Liver (tissue), 10 donors: ENCODE measurements at places on chromosomes 12 and 14. TPM values are rescaled to one million over a fixed set of nuclear protein-coding genes. Genes with fewer than 3 reads are reported as not detected.
A peak's percentile ranks its signal among the peaks of the same experiment; 100 is the strongest.

- peak overlapping the region; percentile 68 for H3K27ac ChIP-seq
- peaks cover 33% of the 10 kb centered on the region for H3K4me1 ChIP-seq
- no peak overlapping the region for H3K4me3 ChIP-seq
- H3K27me3 ChIP-seq, result no peaks in the 10 kb centered on the region
Observed at GRCh38 chr12:3129301-3130056, 52.3 kb downstream of the TSPAN9 start.

GRCh38 chr12:53941187-53941586, 2.6 kb downstream of the HOXC13 start:
- H3K27ac ChIP-seq, result no peak overlapping the region
- H3K36me3 ChIP-seq, result no peaks in the 10 kb centered on the region
- H3K4me1 ChIP-seq, result no peaks in the 10 kb centered on the region
- DNase-seq, result no peak
- peaks cover 28% of the 10 kb centered on the region for H3K27me3 ChIP-seq

Gene DAO
- 0.84 TPM for total RNA-seq

GRCh38 chr12:15393037-15393436, 70.7 kb downstream of the PTPRO start:
- H3K4me3 ChIP-seq, result no peak overlapping the region
- no peaks in the 10 kb centered on the region for H3K36me3 ChIP-seq
- DNase-seq, result no peak

DNA sequence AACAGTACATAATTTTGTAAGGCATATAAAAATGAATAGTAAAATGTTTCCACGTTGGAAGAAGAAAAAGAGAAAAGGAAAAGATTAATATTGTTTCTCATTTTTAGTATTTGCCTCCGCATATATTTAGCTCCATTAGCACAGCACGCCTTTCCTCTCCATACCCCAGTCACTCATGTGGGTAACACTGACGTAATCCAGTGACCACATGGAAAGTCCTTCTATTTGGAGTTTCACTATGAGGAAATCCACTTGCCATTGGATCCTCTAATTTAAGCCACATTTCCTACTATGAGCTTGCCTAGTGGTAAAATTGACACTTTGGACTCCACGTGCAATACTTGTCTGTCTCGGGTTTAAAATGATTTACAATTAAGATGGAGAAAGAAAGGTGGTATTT, 5.7 kb upstream of the SLCO1A2 start:
- H3K4me3 ChIP-seq, result no peak overlapping the region
- peaks cover 16% of the 10 kb centered on the region for H3K4me1 ChIP-seq
- H3K27ac ChIP-seq, result no peak overlapping the region
- no peaks in the 10 kb centered on the region for H3K36me3 ChIP-seq
- DNase-seq, result no peak

DNA sequence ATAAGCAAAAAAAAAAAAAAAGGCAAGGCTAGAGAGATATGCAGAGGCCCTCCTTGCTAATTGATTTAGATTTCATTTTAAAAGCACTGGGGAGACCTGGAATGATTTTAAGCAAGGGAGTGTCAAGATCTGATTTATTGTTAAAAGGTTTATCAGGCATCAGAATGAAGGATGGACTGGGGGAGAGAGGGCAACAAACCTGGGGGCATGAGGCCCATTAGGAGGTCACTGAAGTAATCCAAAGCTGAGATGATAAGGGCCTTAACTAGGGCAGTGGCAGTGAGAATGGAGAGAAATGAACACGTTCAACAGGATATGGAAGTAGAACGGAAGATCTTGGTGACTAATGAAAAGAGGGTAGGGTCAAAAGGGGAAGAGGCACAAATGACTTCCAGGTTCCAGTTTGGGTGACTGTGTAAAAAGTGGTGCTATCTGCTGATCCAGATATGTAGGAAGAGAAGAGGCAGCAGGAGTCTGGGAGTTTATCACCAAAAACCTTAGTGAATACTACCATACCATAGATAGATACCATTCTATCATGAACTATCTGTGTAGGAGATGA, 24.0 kb downstream of the KITLG start:
- peaks cover 4% of the 10 kb centered on the region for H3K4me1 ChIP-seq
- no peak for DNase-seq
- H3K4me3 ChIP-seq, result no peak overlapping the region

Gene RAB15
- total RNA-seq, result 18.0 TPM

DNA sequence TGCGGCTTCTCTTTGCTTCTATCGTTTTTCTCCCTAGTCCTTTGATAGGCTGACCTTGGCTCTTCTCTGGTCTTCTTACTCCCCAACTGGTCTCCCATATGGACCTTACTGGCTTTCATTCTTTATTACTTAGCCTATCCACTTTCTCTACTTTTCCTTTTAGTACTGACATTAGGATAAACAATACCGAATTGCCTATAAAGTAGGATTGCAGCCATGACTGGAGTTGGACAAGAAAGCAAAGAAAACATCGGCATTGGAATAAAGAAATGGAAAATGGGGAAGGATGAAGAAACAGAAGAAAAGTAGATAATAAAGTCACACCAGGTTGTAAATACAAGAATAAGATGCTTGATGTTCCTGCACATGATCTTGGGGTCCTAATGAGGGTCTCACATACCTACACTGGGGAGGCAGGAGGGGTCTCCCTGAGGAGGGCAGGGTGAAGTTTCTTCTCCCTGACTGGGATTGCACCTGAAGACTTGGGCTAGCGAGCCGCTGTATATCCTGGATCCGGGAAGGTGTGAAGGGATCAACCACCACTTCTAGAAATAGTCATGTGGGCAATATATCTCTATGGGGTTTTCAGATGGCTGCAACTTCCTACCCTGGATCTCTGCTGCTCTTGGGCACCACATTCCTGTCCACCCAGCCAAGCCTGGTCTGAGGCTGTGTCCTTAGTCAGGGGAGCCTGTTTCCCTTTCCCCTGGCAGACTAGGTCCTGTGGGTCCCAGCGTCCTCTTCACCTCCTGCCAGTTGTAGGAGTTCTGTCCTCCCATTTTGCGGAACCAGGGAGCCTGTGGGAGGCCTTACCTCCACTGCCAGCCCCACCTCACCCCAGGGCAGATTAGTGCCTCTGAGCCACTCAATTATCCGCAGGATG, 13.1 kb downstream of the NKX2-1 start:
- H3K27ac ChIP-seq, result no peak overlapping the region
- no peak for DNase-seq
- H3K36me3 ChIP-seq, result no peaks in the 10 kb centered on the region
- H3K27me3 ChIP-seq, result peaks cover 16% of the 10 kb centered on the region
- H3K4me3 ChIP-seq, result no peak overlapping the region
- peaks cover 5% of the 10 kb centered on the region for H3K4me1 ChIP-seq

Gene OASL
- total RNA-seq, result 2.5 TPM

DNA sequence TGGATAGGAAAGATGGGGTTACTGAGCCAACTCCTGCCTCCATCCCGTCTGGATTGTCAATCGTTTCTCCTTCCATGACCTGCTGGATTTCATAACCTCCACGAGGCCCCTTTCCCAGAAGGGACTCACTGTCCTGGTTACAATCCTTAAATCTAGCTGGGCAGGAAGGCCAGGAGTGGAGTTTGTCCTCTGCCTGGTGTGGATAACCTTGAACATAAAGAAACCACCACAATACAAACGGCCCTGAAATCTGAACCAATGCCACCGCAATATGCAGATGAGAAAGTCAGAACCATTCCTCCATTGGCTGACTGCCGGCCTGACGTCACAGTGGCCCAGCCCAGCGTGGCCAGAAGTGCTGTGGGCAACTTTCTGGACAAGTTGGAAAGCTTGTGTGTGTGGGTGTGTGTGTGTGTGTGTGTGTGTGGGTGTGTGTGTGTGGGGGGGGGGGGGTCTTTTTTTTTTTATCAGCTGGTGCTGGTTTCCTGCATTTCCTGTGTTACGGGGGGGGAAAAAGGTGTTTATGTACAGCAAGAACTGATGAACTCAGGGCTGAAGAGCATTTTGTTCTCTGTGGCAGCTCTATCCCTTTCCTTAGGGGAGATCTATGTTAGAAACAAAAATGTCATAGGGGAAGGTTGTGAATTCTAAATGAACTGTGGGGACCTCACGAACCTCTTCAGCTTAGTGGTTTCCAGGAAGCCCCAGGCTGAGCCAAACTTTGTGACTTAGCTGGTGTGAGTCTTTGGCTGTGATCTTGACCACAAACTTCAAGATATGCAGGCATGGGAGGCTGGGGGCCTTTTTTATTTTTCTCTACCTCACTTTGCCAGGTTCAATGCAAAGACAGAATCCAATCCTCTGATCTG, 81.6 kb upstream of the MED13L start:
- peak overlapping the region; percentile 33 for H3K4me3 ChIP-seq
- H3K4me1 ChIP-seq, result peaks cover 18% of the 10 kb centered on the region
- peak overlapping the region; percentile 87 for H3K27ac ChIP-seq
- H3K27me3 ChIP-seq, result no peaks in the 10 kb centered on the region

GRCh38 chr12:71536939-71537622, 97.5 kb downstream of the LGR5 start:
- H3K27me3 ChIP-seq, result no peaks in the 10 kb centered on the region
- no peaks in the 10 kb centered on the region for H3K36me3 ChIP-seq
- no peak overlapping the region for H3K27ac ChIP-seq
- H3K4me3 ChIP-seq, result no peak overlapping the region

- no peaks in the 10 kb centered on the region for H3K27me3 ChIP-seq
- no peak for DNase-seq
- H3K36me3 ChIP-seq, result peaks cover 74% of the 10 kb centered on the region
- no peaks in the 10 kb centered on the region for H3K4me1 ChIP-seq
- no peak overlapping the region for H3K4me3 ChIP-seq
Observed at GRCh38 chr14:20387576-20387975, 25.7 kb downstream of the TEP1 start.

DNA sequence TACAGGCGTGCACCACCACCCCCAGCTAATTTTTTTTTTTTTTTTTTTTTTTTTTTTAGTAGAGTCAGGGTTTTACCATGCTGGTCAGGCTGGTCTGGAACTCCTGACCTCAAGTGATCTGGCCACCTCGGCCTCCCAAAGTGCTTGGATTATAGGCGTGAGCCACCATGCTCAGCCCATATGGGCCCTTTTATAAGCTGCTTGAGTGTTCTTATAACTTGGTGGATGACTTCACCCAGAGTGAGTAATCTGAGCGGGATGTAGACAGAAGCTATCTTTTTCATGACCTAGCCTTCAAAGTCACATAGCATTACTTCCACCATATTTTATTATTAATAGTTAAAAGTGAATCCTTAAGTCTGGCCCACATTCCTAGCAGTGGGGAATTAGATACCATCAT, 16.4 kb downstream of the BBOF1 start:
- H3K4me1 ChIP-seq, result no peaks in the 10 kb centered on the region
- H3K27ac ChIP-seq, result no peak overlapping the region
- H3K27me3 ChIP-seq, result no peaks in the 10 kb centered on the region
- no peaks in the 10 kb centered on the region for H3K36me3 ChIP-seq
- H3K4me3 ChIP-seq, result no peak overlapping the region
- no peak for DNase-seq

DNA sequence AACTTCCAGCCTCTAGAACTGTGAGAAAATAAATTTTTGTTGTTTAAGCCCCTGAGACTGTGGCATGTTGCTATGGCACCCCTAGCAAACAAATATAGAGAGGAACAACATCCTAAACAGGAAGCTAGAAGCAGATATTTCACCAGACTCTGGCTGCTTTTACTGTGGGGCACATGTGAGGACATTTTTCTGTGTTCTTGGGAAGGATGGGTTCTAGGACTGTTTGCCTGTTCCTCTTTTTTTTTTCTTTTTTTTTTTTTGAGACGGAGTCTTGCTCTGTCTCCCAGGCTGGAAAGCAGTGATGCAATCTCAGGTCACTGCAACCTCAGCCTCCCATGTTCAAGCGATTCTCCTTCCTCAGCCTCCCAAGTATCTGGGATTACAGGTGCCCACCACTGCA, 4.2 kb upstream of the HRK start:
- no peak overlapping the region for H3K4me3 ChIP-seq
- DNase-seq, result no peak
- H3K4me1 ChIP-seq, result peaks cover 18% of the 10 kb centered on the region
- H3K27ac ChIP-seq, result no peak overlapping the region
- H3K36me3 ChIP-seq, result no peaks in the 10 kb centered on the region

Gene AGAP2
- 1.0 TPM for total RNA-seq

GRCh38 chr12:109999983-110000505, 814 bp downstream of the ANKRD13A start:
- peaks cover 21% of the 10 kb centered on the region for H3K4me1 ChIP-seq
- H3K36me3 ChIP-seq, result no peaks in the 10 kb centered on the region
- H3K27me3 ChIP-seq, result no peaks in the 10 kb centered on the region
- DNase-seq, result no peak
- peak overlapping the region; percentile 86 for H3K4me3 ChIP-seq

DNA sequence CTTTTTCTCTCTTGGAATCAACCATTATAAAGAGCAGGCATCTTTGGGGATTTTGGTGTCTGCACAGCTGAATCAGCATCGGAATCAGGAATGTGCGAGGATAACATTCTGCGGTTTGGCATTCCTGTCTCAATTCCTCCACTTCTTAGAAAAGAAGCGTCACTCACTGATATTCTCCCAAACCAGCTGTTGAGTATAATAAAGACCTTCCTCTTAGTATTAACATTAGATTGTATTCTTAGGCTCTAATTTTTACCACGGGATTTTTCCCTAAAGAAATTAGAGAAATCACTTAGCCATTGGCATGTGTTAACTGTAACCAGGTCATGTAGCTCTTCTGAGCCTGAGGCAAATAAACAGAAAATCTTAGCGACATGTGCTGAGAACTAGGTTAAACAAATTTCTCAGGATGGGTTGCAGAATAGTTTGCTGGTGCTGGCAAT, 128.7 kb downstream of the TMX1 start:
- H3K36me3 ChIP-seq, result no peaks in the 10 kb centered on the region
- H3K27ac ChIP-seq, result no peak overlapping the region
- no peak overlapping the region for H3K4me3 ChIP-seq
- no peak for DNase-seq

DNA sequence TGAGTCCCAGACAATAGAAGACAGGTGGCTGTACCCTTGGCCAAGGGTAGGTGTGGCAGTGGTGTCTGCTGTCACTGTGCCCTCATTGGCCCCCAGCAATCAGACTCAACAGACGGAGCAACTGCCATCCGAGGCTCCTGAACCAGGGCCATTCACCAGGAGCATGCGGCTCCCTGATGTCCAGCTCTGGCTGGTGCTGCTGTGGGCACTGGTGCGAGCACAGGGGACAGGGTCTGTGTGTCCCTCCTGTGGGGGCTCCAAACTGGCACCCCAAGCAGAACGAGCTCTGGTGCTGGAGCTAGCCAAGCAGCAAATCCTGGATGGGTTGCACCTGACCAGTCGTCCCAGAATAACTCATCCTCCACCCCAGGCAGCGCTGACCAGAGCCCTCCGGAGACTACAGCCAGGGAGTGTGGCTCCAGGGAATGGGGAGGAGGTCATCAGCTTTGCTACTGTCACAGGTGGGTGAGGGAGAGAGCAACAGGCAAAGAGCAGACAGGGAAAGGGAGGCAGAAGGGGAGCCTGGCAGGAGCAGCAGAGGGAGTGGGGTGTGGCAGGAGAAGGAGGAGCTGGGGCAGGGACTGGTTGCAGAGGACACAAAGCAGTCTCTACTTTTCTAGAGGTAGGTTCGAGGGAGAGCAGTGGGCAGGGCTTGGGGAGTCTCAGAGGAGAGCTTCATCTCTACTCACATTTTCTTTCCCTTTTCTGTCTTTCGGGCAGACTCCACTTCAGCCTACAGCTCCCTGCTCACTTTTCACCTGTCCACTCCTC, 452 bp downstream of the INHBE start:
- H3K4me1 ChIP-seq, result peaks cover 51% of the 10 kb centered on the region
- no peak for DNase-seq
- H3K4me3 ChIP-seq, result peak overlapping the region; percentile 67
- no peaks in the 10 kb centered on the region for H3K36me3 ChIP-seq

GRCh38 chr12:42180990-42181596, 36.4 kb upstream of the GXYLT1 start:
- no peak overlapping the region for H3K27ac ChIP-seq
- H3K4me3 ChIP-seq, result no peak overlapping the region
- H3K27me3 ChIP-seq, result no peaks in the 10 kb centered on the region
- no peaks in the 10 kb centered on the region for H3K36me3 ChIP-seq
- no peaks in the 10 kb centered on the region for H3K4me1 ChIP-seq

Gene SERPINA9
- not detected for total RNA-seq

- DNase-seq, result peak; percentile 51
- H3K4me1 ChIP-seq, result peaks cover 3% of the 10 kb centered on the region
- H3K27me3 ChIP-seq, result no peaks in the 10 kb centered on the region
- no peaks in the 10 kb centered on the region for H3K36me3 ChIP-seq
Observed at GRCh38 chr12:1918081-1918883, at the start of gene CACNA2D4. Gene CACNA2D4, minus strand, starts transcription at chr12:1918652. Its CDS starts 179 bp downstream, at chr12:1918473.
